ENCODE measurements at places on chromosomes 12 and 14.

DNA sequence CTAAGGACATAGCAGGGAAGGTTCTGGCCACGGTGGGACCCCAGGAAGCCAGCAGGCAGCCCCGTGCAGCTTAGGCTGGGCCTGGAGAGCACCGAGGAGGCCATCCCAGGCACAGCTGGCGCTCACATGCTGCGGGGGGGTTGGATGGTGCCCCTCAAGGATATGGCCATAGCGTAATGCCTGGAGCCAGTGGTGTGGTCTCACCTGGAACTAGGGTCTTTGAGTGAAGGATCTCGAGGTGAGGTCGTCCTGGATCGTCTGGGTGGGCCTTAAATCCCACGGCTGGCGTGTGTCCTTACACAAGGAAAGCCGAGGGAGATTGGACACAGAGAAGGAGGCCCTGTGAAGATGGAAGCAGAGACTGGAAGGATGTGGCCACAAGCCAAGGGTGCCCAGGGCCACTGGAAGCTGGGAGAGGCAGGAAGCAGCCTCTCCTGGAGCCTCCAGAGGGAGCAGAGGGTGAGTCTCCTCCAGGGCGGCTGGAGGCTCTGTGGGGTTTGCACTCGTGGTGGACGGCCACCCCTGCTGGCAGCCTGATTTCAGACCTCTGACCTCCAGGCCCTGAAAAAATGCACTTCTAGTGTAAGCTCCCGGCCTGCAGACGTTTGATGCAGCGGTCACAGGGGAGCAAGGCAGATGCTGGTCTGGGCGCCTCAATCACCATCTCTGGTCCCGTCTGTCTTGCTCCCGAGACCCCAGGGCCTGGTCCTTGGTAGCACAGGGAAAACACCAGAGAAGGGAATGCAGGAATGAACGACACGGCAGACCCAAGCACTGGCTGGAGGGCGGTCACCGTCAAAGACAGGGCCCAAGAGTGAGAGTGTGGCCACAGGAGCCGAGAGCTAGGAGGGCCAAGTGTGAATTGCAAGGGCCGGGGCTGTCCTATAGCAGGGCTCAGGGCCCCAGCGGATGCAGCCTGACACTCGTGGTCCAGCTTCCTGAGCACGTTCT is 218.6 kb downstream of the KIF26A start:
- no peak for DNase-seq

DNA sequence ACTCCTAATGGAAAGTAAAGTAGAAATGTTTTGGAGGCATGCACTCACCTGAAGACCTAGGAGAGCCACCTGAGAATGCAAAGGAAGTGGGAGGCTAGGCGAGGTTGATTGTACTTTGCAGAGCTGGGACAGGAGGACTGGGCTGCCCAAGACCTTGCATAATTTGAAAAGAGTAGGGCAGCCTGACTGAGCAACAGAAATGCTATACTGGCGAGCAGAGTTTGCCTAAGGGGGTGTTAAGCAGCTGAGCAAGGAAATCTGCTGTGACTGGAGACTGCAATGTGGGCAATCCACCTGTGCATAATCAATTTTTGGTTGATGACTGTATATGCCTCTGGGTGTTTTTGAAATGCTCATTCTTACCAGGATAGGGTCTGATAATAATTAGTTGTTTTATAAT is 834.1 kb downstream of the TRHDE start:
- no peak for DNase-seq

GRCh38 chr12:31586728-31587127 is 4.2 kb downstream of the DENND5B start:
- no peak for DNase-seq

GRCh38 chr12:26622601-26623000 is 210.4 kb downstream of the ITPR2 start:
- DNase-seq = no peak

DNA sequence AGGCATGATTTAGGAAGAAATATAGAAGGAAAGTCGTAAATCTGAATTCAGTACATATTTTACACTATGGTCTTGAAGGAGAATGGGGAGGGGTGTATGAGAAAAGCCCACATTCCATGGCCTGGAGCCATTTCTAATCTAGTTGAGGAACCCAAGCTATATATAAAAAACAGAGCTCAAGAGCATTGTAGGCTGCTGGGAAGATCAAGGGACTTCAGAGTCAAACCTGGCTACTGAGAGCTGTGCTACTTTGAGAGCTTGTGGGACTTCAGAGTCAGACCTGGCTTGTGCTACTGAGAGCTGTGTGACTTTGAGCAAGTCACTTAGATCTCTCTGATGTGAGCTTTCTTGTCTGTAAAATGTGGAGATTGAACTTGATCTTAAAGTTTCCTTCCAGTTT is 58.7 kb downstream of the TBK1 start:
- no peak for DNase-seq

DNA sequence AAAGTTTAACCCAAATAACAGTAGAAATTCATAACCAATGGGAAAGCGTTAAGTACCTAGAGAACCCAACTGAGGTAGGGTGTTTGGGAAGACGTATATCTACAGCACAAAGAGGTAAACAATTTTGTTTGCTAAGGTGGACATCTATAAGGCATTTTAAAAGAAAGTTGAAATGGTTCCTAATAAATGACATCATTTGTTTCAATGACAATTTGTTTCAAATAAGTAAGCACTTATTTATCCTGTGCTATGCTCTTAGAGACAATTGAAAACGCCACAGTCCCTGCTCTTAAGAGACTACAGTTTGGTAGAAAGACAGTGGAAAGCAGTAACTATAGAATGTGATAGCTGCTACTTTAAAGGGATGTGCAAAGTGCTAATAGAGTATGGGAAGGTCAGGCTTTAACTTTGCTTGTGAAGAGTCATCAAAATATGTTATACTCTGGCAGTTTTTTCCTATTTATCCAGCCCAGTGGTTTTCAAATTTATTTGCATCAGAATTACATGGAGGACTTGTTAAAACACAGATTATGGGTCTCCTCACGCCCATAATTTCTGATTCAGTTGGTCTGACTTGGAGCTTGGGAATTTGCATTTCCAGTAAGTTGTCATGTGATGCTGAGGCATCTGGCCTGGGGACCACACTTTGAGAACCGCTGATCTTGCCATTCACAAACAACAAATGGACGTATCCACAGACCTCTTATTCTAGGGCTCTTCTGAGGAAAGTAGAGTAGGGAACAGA is 19.6 kb upstream of the SMCO2 start:
- DNase-seq = no peak
